ENCODE measurements at places on chromosomes 1 and 21.

DNA sequence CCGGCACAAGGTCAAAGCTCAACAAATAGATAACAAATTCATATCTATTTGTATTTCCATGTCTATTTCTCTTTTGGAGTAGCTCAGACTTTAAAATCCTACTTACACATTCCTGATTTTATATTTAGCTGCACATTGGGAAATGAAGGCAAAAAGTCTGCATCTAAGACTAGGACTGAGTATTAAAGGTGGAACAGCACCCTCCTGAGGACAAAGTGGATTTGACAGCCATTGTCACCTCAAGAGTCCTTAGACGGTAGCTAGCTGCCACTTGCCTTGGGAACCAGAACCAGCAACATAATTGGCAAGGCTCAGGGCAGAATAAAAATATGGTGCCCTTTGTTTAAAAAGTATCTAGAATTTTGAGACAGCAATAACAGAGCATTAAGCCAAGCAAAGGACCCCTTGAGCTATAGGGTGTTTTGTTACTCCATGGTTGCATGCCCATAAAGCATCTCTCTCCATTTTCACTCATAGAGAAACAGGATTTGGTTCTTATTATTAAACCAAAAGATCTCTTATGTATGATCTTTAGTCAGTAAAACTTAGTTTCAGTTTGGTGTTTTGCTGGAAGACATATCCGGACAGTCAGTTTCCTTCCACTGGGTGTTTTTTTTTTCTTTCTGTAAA is 30.0 kb upstream of the SGIP1 start:
- no peak for DNase-seq

- DNase-seq: no peak
Measured at GRCh38 chr1:145720556-145720877, 1.2 kb downstream of the CD160 start.

DNA sequence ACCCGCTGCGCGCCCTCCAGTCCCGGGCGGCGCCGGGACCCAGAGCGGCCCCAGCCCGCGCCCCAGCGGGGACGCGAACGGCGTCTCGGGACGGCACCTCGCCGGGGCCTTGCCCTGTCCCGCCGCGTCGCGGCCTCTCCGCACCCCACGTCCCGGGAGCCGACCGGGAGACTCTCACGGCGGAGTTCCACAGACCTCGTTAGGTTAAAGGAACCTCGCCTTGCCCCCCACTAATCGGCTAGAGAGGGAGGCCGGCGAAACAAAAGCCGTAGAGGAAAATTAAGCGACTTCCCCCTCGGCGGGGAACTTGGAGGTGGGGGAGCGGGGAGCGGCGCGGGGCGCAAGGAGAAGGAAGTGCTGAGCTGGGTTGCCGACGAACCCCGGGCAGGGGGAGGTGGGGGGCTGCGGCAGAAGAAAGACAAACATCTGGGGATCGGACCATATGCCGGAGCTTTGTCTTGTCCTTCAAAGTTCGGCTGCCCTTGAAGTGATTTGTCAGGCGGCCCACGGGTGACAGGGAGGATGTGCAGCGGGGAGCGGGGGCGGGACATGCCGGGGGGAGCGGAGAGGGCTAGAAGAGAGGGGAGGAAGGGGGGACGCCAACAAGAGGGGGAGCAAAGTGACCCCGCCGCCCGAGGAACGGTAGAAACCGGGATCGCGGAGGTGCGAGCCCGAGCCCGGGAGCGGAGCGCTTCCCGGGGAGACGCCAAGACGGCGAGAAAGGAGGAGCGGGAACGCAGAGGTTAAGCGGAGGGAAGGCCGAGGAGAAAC is 120.0 kb upstream of the RRP15 start:
- DNase-seq: no peak

- no peak for DNase-seq
Measured at GRCh38 chr1:83990734-83991133, 8.2 kb downstream of the TTLL7 start.

DNA sequence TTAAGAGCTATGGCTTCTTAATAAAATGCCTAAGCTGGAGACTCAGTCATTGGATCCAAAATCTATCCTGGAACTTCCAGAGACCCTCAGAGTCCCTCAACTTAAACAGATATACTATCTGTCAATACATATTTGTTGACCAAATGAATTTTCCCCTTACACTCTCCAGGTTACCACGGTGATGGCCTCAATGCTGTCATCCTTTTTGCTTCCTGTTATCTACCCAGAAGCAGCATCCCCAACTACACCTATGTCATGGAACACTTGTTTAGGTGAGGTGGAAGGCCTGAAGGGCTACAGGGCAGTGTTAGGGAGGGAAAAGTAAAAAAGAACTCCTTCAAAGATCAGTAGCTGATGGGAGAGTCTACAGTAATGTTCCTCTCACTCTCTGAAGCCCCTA is 4.4 kb upstream of the C1orf56 start:
- DNase-seq: no peak

- DNase-seq: no peak
Measured at GRCh38 chr1:182257369-182258063, 134.1 kb downstream of the GLUL start.

GRCh38 chr1:15001317-15001915 is 152.1 kb upstream of the TMEM51 start:
- no peak for DNase-seq

DNA sequence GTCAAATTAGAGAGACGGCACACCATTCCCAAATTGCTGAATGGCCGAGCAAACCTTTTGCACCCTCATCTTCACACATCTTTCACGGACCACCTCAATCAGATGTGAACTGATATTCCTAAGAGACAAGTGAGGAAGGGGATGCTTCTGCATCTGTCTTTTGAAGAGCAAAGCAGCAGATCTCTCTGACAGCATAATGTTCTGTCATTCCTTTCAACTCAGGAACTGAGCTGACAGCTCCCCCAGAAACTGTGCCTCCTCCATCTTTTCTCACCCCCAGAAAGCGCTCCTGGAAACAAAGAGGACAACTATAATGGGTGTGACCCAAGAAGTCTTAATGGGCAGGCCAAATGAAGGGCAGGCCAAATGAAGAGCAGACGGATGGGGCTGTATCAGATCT is 256.4 kb downstream of the C1orf94 start:
- DNase-seq: no peak

GRCh38 chr1:206511362-206512057 is 4.2 kb downstream of the RASSF5 start:
- no peak for DNase-seq

GRCh38 chr1:222995620-222996309 is 147.3 kb downstream of the TLR5 start:
- DNase-seq: no peak

DNA sequence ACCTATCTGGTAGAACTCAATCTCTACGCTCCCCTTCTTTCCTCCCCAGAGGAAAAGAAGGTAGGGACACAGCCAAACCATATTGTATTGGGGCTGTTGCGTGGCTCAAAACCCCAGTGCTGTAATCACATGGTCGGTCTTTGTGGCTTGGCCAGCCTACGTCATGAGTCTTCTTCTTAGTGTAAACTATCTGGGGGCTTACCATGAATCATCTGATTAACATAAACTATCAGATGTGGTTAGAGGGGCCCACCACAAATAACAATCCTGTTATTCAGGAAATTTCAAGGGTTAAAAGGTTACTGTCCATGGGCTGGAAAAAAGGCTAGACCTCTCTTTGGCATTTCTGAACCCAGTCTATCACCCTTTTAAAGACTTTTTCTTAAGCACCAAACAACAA is 49.5 kb upstream of the GPR52 start:
- no peak for DNase-seq

GRCh38 chr1:229364207-229365065 is 21.6 kb upstream of the CCSAP start:
- DNase-seq: no peak

- no peak for DNase-seq
Measured at GRCh38 chr1:172916116-172916515, 134.6 kb downstream of the TNFSF18 start.

GRCh38 chr1:158989424-158989823 is 20.3 kb upstream of the IFI16 start:
- DNase-seq: no peak

DNA sequence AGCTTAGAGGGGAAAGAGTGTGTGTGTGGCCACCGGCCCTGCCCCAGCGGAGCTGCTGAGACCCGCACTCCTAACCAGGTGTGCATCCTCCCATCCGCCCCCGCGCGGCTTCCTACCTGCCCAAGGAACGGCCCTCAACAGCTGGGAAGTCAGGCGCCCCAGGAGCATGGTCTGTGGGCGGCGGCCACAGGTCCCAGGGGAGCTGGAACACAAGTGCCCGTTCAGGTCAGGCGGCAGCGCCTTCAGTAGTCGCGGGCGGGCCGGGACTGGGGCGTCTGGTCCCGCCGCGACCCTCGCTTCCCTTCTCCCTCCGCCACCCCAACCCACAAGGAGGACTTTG is 448 bp downstream of the AURKAIP1 start:
- no peak for DNase-seq

GRCh38 chr1:238223076-238223640 is 332.4 kb upstream of the ZP4 start:
- no peak for DNase-seq

Data from GM12891 (cell line).